ENCODE measurements at places on chromosomes 3 and 15. TPM values are rescaled to one million over a fixed set of nuclear protein-coding genes. Genes with fewer than 3 reads are reported as not detected.

The SKIL gene
- total RNA-seq = 51.3 TPM

The PSTPIP1 gene
- 0.33 TPM for total RNA-seq

The STRIT1 gene
- total RNA-seq = not detected

The ERC2 gene
- not detected for total RNA-seq

- DNase-seq = no peak
These were observed 3.5 kb upstream of the PLA2G4E start for GRCh38 chr15:42024303-42024702.

- DNase-seq = no peak
These were observed 839.5 kb downstream of the EPHA3 start for GRCh38 chr3:89946884-89947283.
